ENCODE measurements at places on chromosomes 2 and 18. TPM values are rescaled to one million over a fixed set of nuclear protein-coding genes. Genes with fewer than 3 reads are reported as not detected.

GRCh38 chr2:154827286-154827685 is 128.8 kb downstream of the KCNJ3 start:
- no peak for DNase-seq

GRCh38 chr2:14951569-14952285 is 319.2 kb downstream of the LRATD1 start:
- DNase-seq: no peak

- no peak for DNase-seq
Observed at GRCh38 chr18:48336332-48336731, 72.9 kb downstream of the ZBTB7C start.

- DNase-seq: no peak
Observed at GRCh38 chr2:133776936-133777573, 208.8 kb upstream of the NCKAP5 start.

DNA sequence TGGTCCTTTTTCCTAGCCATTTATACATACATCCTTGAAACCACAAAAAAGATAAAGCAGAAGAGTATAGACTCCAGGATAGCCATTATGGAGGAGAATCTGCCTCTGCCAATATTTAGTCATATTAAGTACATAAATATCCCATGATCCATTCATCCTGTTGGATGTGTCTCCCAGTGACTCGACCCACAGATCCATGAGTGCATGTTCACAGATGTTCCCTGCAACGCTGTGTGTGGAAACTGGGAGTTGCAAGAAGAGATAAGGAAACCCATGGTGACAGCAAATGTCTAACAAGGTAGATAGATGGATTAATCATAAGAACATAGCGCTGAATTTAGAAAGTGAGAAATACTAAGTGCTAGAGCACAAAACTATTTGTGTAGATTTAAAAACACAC is 34.5 kb downstream of the STK39 start:
- no peak for DNase-seq

Gene ZNF521
- polyA plus RNA-seq: 4.9 TPM

Gene MLPH
- 230 TPM for polyA plus RNA-seq

Gene PID1
- polyA plus RNA-seq: 17.0 TPM

All from lung (tissue), 17 donors.